ENCODE measurements at places on chromosomes 3 and 15. TPM values are rescaled to one million over a fixed set of nuclear protein-coding genes. Genes with fewer than 3 reads are reported as not detected.

The PRRT3 gene
- total RNA-seq: 1.3 TPM

DNA sequence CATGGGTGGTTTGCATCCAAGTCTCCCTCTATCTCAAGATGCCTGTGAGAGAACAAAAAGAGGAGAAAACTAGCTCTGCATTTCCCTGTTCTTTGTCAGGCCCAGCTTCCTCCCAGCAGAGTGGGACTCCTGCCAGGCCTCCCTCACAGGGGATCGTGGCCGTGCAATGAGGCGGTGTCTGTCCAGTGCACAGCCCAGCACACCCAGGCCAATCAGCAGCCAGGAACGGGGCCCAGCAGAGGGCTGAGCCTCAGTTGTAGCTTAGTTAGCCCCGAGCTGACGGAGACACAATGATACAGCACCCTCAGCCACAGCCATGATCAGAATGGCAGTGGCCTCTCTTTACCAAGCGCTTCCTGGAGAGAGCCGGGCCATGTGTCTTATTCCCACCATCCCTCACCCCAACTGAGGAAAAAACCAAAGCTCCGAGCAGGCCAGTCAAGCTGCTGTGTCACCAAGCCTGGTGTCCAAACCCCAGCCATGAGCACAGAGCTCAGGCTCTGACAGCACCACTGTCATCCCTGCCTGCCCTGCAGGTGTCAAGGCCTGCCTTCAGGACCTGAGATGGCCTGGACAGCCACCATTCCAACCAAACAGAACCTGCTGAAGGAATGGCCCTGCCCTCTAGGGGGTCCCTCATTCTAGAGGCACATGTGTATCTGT lies 71.1 kb downstream of the DNAJB8 start:
- DNase-seq: no peak

GRCh38 chr15:48965972-48966371 lies 2.3 kb upstream of the SHC4 start:
- DNase-seq: no peak

The COLQ gene
- total RNA-seq: 0.14 TPM

The COL8A1 gene
- 60.5 TPM for total RNA-seq

The TJP1 gene
- 78.6 TPM for total RNA-seq

The PROS1 gene
- total RNA-seq: 4.3 TPM

The TTC14 gene
- 18.7 TPM for total RNA-seq

The SLC12A8 gene
- 17.9 TPM for total RNA-seq

GRCh38 chr3:69658514-69659140 lies 80.6 kb upstream of the MITF start:
- DNase-seq: no peak

- DNase-seq: no peak
Measured at GRCh38 chr3:127914584-127914983, 448 bp upstream of the KBTBD12 start.

The CAMK2N2 gene
- total RNA-seq: 0.35 TPM

DNA sequence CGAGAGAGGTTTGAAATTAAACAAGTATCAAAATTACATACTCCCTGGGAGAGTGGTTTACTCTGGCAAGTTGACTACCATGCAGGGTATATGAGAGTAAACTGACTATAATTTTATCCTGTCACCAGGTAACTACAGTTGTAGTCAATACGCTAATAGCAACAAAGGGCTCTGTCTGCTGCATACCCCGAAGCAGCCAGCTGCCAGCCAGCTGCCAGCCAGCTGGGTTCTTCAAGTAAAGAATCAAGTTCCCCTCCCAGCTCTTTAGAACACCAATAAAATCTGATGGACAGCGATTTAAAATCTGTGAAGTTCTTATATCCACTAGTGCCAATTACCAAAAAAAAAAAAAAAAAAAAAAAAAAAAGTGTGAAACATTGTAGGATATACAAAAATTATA lies 417.7 kb upstream of the CFAP20DC start:
- DNase-seq: no peak

DNA sequence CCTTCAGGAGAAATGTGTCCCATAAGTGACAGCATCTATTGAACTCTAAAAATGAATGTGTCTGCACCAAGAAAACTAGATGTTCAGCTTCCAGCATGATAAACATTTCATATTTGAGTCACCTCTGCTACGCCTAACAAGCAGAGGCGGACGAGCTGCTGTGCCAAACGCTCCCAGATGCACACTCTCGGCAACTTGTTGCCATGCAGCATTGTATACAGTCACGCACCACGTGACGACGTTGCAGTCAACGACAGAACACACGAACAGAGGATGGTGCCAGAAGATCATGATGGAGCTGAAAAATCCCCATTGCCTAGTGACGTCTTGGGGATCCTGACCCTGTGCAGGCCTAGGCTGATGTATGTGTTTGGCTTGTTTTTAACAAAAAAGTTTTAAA lies 137.5 kb downstream of the XXYLT1 start:
- no peak for DNase-seq

GRCh38 chr3:43074482-43074881 lies 31.4 kb downstream of the POMGNT2 start:
- no peak for DNase-seq

GRCh38 chr3:183506674-183507320 lies 48.7 kb downstream of the KLHL6 start:
- no peak for DNase-seq

The EOMES gene
- total RNA-seq: not detected

DNA sequence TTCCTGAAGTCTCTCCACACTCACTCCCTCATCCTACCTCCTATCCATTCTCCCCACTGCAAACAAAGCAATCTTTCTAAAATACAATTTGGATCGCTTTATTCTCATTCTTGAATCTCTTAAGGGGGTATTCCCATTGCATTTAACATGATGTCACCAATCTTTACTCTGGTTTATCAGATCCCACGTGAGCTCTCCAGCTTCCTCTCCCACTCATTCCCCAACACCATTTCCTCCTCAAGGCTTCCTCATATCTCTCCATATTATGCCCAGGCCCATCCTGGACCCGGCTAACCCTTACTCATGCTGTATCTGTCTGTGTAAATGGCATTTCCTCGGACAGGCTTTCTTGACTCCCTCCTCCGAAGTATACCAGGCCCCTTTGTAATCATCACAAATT lies 165.0 kb downstream of the CD47 start:
- no peak for DNase-seq

GRCh38 chr15:51192521-51193280 lies 98.0 kb upstream of the TNFAIP8L3 start:
- DNase-seq: peak; percentile 15

GRCh38 chr3:169686266-169686665 lies 22.8 kb upstream of the MECOM start:
- DNase-seq: no peak

The CNTN3 gene
- total RNA-seq: 0.46 TPM

The MRPS25 gene
- 27.0 TPM for total RNA-seq

DNA sequence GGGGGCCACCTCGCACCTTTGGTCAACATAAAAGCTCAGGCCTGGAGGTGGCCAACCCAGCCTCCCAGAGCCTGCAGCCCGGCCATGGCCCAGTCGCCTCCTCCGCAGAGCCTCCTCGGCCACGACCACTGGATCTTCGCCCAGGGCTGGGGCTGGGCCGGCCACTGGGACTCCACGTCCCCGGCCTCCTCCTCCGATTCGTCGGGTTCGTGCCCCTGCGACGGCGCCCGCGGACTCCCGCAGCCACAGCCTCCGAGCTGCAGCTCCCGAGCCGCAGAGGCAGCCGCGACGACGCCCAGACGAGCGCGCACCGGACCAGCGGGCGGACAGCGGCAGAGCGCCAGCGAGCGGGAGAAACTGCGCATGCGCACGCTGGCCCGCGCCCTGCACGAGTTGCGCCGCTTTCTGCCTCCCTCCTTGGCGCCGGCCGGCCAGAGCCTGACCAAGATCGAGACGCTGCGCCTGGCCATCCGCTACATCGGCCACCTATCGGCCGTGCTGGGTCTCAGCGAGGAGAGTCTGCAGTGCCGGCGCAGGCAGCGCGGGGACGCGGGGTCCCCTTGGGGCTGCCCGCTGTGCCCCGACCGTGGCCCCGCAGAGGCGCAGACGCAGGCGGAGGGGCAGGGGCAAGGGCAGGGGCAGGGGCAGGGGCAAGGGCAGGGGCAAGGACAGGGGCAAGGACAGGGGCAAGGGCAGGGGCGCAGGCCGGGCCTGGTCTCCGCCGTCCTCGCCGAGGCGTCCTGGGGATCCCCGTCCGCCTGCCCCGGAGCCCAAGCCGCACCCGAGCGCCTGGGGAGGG lies at the start of gene MESP2:
Gene MESP2, plus strand, starts transcription at position 59 of the 799 bp plus-strand sequence. Its CDS starts 26 bp downstream, at position 85.
- DNase-seq: no peak

The CIP2A gene
- 72.9 TPM for total RNA-seq
